ENCODE measurements at places on chromosomes 4 and X.

GRCh38 chr4:15457406-15458201 is 12.1 kb upstream of the CC2D2A start:
- no peak for DNase-seq

- no peak for DNase-seq
Observed at GRCh38 chrX:154056770-154057241, 37.1 kb upstream of the IRAK1 start.

DNA sequence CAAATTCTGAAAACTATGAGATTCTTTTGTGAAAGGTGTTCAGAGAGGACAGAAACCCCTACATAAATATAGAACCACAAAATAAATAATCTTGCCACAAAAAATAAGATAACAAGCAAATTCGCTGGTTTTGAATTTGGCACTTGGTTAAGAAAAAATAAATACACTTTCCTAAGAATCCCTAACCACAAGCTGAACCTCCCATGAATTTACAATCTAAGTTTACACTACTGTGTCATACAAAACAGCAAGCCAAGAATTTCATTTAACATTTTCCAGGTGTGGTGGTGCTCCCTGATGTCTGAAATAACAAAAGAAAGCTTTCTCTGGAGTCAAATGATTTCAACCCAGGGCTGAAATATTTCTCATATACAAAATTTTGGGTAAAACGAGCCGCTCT is 121.0 kb downstream of the KCNIP4 start:
- no peak for DNase-seq

GRCh38 chr4:8394061-8394519 is 46.4 kb downstream of the ACOX3 start:
- no peak for DNase-seq

GRCh38 chr4:11439836-11440235 is 11.1 kb upstream of the HS3ST1 start:
- DNase-seq: no peak

- no peak for DNase-seq
Observed at GRCh38 chr4:110682311-110682710, 59.4 kb upstream of the PITX2 start.

- DNase-seq: no peak
Observed at GRCh38 chr4:11428231-11428898, at the start of gene HS3ST1. TSS of gene HS3ST1 (minus strand) at chr4:11428894. CDS start at chr4:11400005, 28,889 bp downstream.

DNA sequence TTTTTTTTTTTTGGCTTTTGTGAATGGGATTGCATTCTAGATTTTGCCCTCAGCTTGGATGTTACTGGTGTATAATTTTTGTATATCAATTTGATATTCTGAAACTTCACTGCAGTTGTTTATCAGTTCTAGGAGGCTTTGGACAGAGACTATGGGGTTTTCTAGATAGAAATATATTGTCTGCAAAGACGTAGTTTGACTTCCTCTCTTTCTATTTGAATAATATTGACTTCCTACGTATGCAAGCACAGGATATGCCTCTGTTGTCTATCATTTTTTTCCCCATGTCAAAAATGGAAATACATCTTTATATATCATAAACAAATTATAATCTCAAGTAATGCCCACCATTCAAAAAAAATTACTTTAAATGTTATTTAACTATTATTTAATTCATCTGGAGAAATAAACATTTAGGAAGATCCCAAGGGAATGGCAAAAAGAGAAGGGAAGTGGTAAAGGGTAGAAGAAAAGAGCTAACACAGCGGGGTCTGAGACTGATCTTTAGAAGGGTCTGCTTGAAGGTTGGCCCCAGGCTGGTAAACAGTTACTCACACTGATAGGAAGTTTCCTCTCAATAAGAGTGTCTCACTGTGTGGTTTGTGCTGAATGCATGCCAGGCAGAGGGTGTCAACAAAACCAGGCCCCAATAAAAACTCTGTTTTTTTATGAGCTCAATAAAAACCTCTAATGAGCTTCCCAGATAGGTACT is 35.7 kb downstream of the ZNF518B start:
- no peak for DNase-seq

- DNase-seq: no peak
Observed at GRCh38 chr4:51931461-51931860, 88.5 kb downstream of the DCUN1D4 start.

DNA sequence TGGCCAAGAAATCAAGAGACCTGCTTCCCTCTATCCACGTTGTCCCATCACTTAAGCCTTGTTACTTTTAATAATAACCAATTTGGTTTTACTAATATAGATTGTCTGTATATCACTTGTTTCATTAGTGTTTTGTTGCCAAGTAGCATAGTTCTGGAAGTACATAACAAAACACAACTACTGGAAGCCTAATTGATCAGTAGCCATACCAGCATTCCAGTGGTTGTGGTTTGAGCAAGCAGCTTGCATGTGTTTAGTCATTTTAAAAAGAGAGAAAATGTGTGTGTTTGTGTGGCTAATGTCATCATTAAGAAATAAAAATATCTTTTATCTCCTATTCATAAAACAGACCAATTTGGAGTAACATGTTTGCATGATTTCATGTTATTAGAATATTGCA is 70.8 kb downstream of the PTPN13 start:
- no peak for DNase-seq

GRCh38 chrX:123454712-123455431 is 270.8 kb downstream of the GRIA3 start:
- no peak for DNase-seq

GRCh38 chrX:151929126-151929525 is 16.4 kb downstream of the MAGEA4 start:
- DNase-seq: no peak
